ENCODE measurements at places on chromosomes 3 and 15.

DNA sequence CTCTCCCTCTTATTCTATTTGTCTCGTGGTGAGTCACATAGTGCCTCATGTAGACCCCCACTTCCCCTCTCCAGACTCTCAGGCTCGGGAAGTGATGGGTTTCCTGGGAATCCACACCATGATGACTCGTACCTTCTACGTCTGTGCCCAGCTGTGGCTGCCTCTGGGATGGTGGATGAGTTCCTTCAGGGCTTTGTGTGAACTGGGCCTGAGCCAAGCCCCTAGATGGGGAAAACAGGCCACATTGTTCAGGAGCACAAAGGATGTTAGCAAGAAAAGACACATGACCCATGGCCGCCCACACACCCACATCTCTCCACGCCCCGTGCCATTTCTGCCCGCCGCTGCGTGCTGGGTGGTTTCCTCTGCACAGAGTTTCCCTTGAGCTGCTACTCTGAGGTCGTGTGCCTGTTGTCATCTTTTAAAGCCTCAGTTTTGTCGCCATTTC is 10.5 kb downstream of the ISG20 start:
- no peak for DNase-seq

DNA sequence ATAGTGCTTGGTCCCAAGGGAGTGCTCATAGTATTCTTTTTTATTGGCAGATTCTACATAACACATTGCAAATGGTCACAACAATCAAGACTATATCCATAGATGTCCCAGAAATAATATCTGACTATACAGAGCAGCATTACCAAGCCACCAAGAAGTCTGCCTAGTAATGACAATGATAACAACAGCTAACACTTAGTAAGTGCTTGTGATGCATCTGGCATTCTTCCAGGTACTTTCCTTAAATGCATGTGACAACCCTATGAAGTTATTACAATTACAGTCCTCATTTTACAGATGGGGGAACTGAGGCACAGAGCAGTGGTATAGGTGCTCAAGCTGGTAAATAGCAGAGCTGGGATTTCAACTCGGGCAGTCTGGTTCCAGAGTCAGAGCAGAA is 49.6 kb upstream of the ICE2 start:
- no peak for DNase-seq

- no peak for DNase-seq
Observed at GRCh38 chr3:139104062-139104461, 59.4 kb upstream of the PRR23C start.

- DNase-seq, result no peak
Observed at GRCh38 chr15:43878446-43878845, 51.6 kb downstream of the WDR76 start.

DNA sequence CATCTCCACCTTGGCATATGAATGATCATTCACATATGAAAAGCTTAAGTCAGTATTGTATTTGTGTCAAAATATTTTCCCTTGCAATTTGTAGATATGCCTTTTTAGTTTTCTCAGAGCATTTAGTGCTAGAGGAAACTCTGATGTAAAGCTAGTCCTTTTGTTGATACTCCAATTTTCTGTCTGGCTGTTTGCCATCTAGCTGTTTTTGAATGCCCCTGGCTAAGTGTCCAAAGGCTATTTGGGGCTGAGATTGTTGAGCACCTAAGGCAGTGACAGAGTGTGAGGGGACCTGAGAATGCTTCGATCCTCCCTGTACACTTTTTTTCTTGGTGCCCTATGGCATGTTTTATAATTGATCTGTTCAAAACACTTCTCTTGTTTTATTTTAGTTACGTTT is 3.1 kb downstream of the SLC51B start:
- DNase-seq, result no peak

DNA sequence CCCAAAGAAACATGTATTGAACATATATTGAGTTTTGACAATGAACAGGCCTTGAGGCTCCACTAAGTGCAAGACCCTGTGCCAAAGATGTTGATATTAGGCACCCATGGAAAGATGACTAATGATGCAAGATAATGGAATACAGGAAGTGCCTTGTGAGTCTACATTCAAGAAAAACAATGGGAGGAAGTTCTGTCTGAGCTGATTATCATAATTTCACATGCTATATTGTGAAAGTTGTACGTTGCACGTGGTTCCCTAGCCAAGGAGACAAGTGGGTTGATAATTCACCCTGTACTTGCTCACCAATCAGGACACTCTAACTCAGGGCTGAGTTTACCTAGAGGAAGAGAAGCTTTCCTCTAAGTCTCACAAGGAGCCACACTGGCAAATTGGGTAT is 186.9 kb upstream of the STAC start:
- DNase-seq, result no peak

DNA sequence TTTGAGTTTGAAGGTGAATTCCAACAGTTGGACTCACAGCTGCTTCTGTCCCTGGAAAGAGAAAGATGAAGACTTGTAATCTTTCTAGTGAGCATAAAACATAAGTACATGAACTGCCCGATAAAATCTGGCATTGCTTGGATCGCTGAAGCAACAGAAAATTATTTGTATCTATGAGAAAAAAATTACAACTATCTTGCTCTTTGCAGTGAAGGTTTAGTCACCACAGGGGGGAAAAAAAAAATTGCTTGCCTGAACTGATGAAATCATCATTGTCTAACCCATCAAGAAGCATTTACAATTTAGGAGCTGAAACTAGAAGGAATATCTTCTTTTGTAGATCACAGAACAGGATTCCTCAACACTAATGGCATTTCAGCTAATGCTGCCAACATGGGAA is 20.0 kb downstream of the TMEM207 start:
- no peak for DNase-seq

DNA sequence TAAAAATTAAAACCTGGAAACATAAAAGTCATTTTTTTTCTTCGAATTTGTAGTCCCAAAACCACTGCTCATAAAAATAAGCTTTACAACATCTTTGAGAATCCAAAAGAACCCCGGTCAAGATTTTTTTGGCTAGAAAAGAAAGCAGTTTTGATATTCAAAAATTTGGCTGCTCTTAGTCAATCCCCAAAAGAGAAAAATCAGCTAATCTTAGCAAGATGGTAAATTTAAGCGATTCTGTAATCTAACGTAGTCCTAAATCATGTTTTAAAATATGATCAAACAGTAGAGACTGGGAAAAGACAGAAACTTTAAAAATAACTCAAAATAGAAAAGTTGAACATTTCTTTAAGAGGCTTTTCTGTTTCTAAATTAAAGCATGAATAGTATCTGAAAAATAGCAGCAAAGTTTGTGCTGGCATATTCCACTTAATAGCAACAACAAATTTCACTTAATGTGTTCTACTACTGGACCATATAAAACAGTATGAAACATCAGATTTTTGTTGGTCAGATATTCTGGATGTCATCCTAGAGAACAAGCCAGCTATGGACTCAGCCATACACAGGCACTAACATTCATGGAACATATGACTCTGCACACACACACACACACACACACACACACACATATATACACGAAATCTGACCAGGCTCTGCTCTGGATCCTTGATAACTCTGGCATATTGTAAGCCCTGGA is 19.1 kb upstream of the NR2F2 start:
- no peak for DNase-seq

GRCh38 chr3:184183679-184184078 is 2.3 kb upstream of the ABCF3 start:
- DNase-seq, result no peak

GRCh38 chr15:85312486-85312885 is 67.9 kb upstream of the AKAP13 start:
- no peak for DNase-seq

DNA sequence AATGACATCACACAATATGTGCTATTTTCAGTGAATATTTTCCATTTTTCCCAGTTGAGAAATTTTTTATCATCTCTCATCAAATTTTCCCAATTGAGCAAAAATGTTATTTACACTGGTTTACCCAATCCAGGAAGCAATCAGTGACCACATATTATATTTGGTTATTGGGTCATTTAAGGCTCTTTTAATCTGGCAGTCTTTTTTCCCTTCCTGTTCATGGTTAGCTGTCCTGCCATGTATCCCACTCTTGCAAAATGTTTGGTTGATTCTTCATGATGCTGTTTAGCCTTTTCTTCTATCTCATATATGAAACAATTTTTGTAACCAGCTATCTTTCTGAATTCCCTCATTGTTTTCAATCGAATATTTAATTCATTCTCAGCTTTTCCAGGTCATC is 626.0 kb downstream of the RBMS3 start:
- no peak for DNase-seq

GRCh38 chr3:11006986-11007933 is 14.7 kb downstream of the SLC6A1 start:
- DNase-seq, result no peak

DNA sequence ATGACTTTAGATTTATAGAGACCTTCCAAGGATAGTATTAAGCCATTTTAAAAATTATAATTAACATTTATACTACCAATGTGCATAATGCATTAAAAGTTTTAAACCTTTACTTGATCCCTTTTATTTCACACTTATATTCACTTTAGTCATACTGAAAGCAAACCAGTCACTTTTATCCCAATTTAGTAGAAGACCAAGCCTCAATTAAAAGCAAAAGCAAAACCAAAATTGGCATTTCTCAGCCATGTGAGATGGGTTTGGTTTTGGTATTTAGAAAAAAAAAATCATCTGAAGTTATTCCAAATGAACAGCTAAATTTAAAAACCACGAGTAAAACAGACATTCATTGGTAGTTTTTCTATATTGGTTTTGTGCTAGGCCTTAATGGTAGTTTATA is 249.4 kb downstream of the LPP start:
- no peak for DNase-seq

DNA sequence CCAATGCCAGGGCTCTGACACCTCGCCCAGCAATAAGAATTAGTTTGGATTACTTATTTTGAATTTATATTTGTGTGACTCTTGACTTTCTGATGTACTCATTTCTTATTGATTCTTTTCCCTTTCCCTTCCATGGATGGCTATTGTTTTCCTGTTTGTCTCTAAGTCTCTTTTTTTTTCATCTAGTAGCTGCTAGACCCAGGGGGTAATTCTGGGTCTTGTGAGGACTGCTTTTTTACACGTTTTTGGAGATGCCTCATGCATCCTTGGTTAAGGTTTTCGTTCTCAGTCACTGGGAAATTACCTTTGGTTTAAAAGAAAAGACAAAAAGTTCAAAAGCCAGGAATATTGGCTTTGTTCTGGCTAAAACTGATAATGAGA is 70.2 kb upstream of the STRIT1 start:
- DNase-seq, result no peak

DNA sequence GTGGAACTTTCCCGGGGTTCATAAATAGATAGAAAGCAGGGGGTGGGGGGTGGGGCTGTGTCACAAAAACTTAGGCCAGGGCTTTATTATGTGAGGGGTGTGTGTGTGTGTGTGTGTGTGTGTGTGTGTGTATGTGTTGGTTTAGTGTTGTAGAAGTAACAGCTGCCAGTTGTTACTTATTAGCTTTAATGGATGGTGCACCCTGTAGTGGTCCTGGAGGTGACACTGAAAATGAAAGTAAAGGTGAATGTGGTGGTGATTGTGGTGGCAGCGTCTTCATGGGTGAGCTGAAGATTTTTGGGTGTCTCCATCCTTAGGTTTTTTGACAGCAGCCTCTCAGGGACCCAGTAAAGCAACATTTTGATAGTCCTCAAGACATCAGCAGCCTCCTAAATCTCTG is 449.9 kb downstream of the PDCD6IP start:
- DNase-seq, result no peak

DNA sequence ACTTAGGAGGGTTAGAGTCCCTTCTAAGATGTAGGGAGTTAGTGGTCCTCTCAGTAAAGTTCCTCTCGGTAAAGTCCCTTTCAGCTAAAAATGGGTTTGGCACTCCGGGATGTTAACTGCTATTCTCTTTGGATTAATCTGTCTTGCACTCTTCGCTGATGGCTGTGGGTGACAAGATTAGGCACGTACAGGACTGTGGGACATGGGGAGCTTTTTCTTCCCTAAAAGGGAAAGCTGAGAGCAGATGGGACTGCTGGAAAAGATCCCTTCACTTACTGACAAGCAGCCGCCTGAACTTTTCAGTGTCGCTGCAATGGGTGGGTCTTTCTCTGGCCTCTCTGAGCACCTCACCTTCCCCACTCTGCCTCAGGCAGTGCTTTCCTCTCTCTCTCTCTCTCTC is 16.4 kb upstream of the HHATL start:
- DNase-seq, result no peak

GRCh38 chr15:36161771-36162212 is 417.6 kb upstream of the CDIN1 start:
- no peak for DNase-seq

DNA sequence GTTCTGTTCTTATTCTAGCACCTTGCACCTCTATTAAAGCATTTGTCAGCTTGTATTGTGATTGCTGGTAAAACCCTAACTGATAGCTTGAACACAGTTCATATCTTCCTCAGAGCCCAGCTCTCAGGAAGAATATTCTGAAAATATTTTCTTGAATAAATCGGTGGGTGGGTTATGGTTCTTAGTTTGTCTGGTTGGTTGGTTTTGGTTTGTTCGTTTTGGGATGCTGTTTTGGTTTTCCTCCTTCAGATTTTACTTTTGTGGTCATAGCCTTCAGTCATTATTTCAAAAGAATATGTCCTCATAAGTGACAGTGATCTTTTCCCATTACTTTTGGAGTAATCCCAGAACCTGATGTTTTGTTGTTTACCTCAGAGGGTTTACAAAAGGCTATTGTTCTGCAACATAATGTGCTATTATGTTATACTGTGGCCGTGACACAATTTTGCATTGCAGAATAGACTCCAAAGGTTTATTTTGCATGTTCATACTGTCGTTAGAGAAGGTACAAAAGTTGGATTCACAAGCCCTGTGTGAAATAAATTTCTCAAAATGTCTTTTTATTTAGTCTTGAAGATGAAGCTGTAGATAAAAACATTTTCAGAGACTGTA is 2.7 kb upstream of the TMEM87A start:
- DNase-seq, result no peak

Measured in HEK293T (cell line).